ENCODE measurements at places on chromosomes 2 and 18.

GRCh38 chr2:54122171-54122935 is 6.9 kb downstream of the ACYP2 start:
- DNase-seq: peak; percentile 4

DNA sequence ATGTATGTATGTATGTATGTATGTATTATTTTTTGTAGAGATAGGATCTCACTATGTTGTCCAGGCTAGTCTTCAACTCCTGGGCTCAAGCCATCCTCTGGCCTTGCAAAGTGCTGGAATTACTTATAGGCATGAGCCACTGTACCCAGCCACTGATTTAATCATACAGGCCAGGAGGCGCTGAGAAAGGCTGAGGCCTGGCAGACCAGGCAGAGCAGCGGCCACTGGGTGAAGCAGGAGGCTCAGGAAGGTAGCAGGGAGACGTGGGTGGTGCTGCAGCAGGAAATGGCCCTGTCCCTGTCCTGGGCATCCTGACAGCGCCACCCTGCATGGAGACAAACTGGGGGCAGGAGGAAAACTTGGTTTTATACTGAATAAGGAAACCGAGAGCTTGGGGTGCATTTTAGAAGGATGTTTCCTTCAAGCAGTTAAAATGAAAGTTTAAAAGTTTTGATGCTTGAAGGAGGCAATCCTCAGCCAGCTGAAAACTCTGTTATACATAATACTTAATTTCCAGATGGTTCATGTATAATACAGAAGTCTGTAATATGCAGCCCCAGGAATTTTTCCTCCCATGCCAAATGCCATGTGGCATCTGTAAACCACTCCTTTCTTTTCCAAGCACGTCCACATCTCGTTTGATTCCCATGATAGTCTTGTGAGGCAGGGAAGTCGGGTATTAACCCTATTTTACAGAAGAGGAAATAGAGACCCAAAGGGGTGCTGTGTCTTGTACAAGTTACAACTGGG is 182.4 kb downstream of the CELF4 start:
- no peak for DNase-seq

GRCh38 chr18:43161528-43161927 is 46.0 kb upstream of the RIT2 start:
- DNase-seq: no peak

DNA sequence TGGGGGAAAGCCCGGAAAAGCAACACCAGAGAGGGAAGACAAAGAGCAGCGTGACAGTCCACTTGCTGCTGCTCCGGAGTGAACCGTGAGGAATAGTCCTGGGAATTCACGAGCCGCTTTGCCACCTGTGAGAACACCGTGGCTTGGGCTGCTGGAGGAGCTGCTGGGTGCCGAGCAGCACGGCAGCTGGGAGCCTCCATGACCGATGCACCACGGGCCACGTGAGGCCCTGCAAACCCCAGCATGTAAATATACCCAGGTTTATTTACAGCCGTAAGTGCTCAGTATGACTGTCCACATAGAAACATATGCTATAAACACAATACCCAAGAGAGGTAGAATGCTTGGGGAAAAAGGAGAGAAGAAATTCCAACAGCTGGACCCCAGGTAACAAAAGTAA is 65.1 kb downstream of the SMIM21 start:
- no peak for DNase-seq
